ENCODE measurements at places on chromosomes 4 and X.

DNA sequence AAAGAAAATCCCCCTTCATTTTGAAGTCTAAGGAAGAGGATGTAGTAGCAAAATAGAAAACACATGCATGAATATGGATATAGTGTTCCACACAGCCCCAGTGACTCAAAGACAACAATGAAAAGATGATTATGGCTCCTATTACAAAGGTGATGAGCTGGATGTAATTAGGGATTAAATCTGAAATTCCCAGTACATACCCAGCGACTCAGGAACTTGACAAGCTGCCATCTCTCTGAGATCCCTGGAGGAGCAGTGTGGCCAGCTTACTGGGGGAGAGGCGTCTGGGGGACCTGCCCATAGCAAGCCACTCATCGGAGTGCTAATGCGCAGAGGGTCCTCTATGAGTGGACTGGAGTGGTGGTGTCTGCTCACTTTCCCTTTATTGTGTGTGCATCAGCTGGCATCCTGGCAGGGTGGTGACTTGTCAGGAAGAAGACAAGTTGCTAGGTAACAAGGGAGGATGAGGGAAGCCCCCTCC is 42.7 kb upstream of the MGST2 start:
- no peak for DNase-seq

GRCh38 chr4:80195441-80196140 is 1.7 kb upstream of the PRDM8 start:
- DNase-seq = no peak

- DNase-seq = no peak
Observed at GRCh38 chrX:120840827-120841226, 34.8 kb downstream of the CT47B1 start.

DNA sequence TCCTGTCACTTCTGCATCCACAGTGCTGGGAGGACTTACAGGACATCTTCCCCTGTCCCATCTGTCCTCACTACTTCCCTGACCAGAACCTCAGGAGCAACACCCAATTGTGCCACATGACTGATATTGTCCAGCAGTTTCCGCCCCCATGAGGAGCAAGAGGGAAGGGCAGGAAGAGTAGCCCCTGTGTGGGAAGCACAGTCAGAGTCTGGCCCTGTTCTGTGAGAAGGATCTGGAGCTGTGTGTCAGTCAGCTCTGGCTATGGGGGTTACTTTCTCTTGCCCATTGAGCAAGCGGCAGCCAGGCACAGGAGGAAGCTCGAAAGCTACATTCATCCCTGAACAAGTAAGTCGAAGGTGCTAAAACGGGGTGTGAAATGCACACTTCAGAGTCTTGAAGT is 14.8 kb upstream of the TRIM60 start:
- no peak for DNase-seq
